ENCODE measurements at places on chromosomes 6 and 20.
A peak's percentile ranks its signal among the peaks of the same experiment; 100 is the strongest.

- no peak for DNase-seq
Measured at GRCh38 chr6:151716526-151716932, 91.0 kb upstream of the ESR1 start.

DNA sequence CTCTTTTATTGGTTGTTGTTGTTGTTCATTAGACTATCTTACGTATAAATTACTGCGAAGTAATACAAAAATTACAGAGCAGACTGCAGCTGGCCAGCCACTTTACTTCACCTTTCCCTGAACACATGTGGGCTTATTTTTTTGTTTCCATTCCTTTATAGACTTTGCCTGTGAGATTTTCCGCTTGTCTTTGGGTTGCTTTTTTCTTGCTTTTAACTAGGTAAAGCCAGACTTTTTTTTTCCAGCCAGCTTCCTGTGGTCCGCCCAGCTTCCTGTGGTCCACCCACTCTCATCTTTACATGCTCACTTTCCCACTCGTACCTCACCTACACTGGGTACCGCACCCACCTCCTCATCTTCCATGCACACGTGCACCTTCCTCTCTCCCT lies 79.0 kb downstream of the IPCEF1 start:
- DNase-seq = peak; percentile 19

- no peak for DNase-seq
Measured at GRCh38 chr20:24990810-24991252, 1.7 kb downstream of the APMAP start.

DNA sequence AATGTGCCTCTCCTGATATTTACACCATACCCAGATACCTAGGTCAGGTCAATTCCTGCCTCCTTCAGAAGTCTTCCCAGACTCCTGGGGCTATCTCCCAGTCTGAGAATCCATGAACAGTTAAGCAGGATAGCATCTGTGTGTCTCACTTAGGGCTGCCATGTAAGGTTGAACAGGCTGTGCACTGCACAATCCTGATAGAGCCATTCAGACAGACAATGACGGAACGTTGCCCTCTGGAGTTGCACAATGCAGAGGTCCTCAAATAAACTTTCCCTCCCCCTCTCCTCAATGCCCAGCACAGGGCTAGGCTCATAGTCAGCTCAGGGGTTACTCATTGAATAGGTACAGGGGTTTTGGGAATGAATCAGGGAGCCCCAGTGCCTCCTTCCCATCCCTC lies 89.7 kb downstream of the CD40 start:
- no peak for DNase-seq

- DNase-seq = no peak
Measured at GRCh38 chr6:107342144-107342543, 117.2 kb downstream of the PDSS2 start.

DNA sequence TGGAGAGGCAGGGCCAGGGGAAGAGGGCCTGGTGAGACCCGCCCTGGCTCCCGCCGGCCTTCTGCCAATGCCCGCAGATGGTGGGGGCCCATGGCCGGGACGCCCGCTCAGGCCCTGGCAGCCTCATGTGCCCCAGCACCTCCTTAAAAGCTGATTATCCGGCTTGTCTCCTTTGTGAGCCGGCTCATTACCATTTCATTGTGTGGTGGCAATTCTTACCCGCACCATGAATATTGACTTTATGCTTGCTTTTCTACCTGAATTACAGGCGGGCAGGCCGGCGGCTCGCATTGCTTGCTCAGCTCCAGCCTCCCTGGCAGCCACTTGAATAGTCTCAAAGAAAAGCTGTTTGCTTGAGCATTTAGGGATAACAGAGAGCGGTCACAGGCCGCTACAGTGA lies 120.0 kb upstream of the JAG1 start:
- no peak for DNase-seq

DNA sequence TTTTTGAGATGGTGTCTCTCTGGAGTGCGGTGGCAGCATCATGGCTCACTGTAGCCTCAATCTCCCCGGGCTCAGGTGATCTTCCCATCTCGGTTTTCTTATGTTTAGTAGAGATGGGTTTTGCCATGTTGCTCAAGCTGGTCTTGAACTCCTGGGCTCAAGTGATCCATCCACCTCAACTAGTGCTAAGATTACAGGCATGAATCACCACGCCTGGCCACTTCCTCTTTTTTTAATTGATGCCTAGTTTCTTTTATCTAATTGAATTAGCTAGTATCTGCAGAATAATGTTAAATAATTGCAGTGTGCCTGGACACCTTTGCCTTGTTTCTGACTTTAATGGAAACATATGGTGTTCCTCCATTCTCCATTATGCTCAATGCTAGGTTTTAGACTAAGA lies 38.4 kb upstream of the SLC22A16 start:
- no peak for DNase-seq

GRCh38 chr20:52420805-52421204 lies 229.2 kb upstream of the ZFP64 start:
- no peak for DNase-seq

DNA sequence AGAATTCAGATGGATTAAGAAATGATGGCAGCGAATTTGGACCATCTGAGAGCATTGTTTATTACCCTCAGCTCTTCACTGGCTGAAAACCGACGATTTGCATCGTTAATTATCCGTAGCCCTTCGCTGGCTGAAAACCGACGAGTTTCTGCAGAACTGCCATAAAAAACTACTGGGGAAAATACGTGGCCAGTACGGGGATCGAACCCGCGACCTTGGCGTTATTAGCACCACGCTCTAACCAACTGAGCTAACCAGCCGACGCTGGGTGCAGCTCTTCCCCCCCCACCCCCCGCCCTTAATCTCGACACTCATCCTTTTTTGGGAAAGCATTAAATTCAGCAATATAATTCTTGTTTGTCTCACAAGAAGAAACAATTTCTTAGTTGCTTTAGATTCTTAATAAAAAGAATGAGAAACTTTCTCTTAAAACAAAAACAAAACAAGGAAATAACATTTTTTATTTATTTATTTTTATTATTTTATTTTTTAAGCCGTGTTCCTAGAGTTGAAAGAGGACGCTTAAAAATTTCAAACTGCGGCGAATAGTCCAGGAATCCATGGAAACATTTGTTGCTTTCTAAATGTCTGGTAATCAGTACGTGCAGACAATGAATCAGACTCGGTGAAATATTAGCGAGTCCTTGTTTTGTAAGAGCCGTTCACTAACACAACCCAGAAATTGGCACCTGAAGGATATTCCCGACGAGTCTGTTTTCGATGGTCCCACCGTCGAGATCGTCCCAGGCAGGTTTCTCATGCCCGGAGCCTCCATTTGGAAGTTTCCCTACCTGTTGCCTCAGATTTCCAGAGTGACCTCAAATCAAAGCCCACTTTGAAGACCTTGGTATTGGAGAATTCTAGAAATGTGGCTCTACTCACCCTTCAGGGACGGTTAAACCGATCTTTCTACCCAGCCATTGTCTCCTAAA lies 27.8 kb downstream of the PRSS16 start:
- no peak for DNase-seq

GRCh38 chr6:105382496-105382895 lies 20.4 kb downstream of the PREP start:
- no peak for DNase-seq

GRCh38 chr6:33312361-33313104 lies 1.3 kb downstream of the TAPBP start:
- DNase-seq = peak; percentile 86

- DNase-seq = no peak
Measured at GRCh38 chr20:48684501-48685041, 143.2 kb downstream of the PREX1 start.

DNA sequence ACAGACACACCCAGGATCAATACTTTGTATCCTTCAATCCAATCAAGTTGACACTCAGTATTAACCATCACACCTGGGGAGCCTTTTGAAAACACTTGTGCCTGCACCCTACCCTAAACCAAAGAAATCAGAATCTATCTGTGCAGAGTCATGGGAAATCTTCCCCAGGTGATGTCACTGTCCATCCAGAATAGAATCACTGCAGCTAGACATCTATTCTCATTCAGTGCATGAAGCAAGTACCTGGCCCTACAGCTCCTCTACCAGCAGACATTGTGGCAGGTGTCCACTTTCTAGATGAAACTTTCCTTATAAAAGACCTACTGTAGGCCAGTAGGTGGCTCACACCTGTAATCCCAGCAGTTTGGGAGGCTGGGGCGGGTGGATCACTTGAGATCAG lies 262.4 kb upstream of the MARCKS start:
- DNase-seq = no peak

GRCh38 chr20:59143326-59143725 lies 20.3 kb upstream of the ZNF831 start:
- no peak for DNase-seq

- DNase-seq = no peak
Measured at GRCh38 chr20:17909869-17910321, 58.7 kb downstream of the SNX5 start.

DNA sequence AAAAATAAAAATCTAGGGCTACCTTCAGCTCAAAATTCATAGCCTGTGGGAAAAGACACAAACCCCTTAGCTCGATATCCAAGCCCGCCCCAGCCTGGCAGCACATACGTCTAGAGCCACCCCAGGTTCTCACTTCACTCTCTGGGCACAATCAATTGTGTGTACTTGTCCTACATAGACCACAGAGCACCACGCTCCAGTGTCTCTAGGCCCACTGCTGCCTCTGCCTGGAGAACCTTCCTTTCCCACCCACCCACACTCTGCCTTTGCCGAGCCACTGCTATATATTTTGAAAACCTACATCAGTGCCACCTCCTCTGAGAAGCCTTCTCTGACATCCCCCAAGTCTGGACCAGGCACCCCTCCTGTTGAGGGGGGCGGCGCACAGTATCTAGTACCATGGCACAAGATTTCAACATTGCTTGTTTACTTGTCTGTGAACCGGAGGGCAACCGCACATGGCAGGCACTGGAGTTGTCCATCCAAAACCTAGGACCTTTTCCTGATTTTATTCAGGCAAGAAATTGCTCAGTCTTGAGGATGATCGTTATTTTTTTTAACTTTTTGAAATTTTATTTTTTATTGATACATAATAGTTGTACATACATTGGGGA lies 141.5 kb downstream of the UNC5CL start:
- no peak for DNase-seq
